ENCODE measurements at places on chromosomes 13 and 19.
A peak's percentile ranks its signal among the peaks of the same experiment; 100 is the strongest.

GRCh38 chr19:48565090-48565489 lies 13.1 kb downstream of the SULT2B1 start:
- no peak for DNase-seq

- no peak for DNase-seq
Measured at GRCh38 chr13:76917095-76917494, 30.9 kb upstream of the KCTD12 start.

- DNase-seq = peak; percentile 60
Measured at GRCh38 chr19:38543807-38544568, 73.8 kb downstream of the MAP4K1 start.

- no peak for DNase-seq
Measured at GRCh38 chr19:6761053-6761676, 6.1 kb downstream of the SH2D3A start.

GRCh38 chr19:36528921-36529518 lies 949 bp upstream of the ZNF260 start:
- DNase-seq = no peak

DNA sequence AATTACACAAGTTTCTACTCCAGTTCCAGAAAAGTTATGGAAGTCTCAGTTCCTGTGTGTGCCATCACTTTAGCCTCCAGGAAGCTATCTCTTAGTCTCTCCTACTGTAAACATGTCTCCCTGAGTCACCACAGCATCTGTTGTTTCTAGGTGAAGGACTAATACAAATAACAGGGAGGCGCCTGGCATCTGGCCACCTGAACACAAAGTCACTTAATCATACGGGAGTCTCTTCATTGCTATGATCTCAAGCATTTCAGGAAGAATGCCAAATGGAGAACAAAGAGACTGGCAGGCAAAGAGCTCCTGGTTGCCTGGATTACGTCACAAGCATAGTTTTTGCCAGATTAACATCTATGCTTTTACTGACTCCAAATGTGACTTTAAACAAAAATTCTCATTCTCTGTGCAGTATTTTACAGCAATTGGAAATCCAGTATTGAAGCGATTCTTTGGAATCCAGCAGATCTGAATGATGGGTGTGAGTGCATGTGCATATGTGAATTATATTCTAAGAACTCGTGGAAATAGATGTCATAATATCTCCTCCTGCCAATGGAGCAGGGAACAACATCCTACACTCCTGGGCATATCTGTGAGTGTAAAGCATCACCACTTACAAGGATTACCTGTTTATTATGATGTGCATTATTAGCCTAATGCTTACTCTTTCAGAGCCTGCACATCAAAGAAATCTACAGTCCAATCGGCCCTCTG lies 572.8 kb downstream of the PCDH9 start:
- DNase-seq = no peak

DNA sequence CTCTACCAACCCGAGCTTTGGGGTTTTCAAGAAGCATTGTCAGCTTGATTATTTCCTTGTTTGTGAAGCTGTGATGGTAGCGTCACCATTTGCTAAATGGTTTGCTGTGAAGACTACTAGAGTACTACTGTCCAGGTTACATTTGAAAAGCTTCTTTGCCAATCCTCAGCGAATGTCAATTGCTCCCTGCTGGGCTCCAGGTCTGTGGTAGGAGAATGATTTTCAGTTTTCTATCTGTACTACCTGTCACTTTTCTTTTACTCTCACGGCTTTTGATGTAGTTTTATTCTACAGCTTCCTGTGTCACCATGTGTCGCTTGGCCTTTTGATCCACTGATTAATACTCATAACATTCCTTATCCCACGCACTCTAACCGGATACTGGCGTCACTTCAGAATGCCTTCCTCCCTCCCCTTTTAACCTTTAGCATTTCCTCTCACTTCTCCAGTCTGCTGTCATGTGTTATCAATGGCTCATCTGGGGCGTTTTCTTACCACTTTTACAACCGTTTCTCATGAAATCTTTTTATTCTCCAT lies 7.5 kb upstream of the GPR183 start:
- DNase-seq = no peak
